Stimulated activated CD4-positive, alpha-beta T cell treated with anti-CD3 and anti-CD28 coated beads, TNF-alpha, amount 100 ng/mL, for 1 hour (primary cell): ENCODE measurements at places on chromosomes 2 and 18.

GRCh38 chr2:217049956-217050355 lies 190.1 kb upstream of the TNP1 start:
- no peak for DNase-seq

GRCh38 chr2:19000776-19001175 lies 357.6 kb downstream of the OSR1 start:
- DNase-seq: no peak

DNA sequence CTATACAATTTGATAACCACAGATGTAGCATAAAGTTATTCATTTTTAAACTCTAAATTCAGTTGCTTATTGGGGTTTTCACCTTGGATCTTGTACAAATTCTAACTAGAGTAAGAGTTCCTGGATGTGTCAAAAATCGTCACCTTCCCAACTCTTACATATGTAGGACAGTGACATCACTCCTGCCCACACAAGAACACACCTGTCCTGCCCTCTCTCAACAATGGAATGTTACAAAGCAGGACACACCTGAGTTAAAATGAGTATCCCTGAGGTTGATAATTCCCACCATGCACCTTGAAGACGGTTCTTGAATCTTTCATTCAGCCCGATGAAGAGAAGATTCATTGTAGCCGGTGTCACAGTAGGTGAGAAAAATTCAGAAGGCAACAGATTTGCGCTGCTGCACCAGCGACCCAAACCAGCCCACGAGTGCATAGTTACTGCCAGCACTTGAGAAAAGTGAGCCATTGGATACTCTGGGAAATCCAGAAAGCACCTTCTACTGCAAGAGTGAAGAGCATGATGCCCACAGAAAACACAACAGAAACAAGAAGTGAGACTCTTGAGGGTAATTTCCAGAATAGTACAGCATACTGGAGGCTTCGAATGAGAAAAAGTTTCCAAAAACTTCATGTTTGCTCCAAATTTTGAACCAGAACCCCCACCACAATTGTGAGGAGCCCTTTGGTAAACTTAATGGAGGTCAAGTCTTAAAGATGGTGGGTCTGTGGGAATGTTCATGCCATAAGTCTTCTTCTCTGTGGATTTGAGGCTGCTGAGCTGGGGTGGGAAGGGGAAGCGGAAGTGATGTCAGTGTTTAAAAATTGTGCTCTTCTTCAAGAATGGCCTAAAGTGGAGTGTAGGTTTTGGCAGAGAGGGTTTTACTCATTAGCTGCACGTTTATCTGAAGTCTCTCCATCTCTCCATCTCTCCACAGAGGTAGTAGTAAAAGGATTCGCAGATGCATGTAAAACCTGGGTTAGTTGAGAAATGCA lies 34.7 kb upstream of the ADAM23 start:
- no peak for DNase-seq

DNA sequence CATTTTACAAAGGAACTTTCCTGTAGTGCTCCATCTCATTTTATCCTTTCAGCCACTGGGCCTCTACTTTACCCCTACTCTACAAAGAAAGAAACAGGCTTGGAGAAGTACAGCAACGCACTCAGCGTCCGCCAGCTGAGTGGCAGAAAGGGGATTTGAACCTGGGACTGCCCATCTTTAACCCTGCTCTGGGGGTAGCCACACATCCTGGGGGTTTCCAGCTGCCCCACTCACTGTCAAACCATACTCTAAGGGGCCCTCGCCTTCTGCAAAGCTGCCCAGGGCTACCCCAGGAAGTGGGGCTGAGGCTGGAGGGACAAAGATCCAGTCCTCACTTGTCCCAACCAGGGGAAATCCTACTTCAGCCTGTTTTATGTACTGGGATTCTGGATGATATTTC lies 17.9 kb downstream of the HS1BP3 start:
- DNase-seq: no peak

DNA sequence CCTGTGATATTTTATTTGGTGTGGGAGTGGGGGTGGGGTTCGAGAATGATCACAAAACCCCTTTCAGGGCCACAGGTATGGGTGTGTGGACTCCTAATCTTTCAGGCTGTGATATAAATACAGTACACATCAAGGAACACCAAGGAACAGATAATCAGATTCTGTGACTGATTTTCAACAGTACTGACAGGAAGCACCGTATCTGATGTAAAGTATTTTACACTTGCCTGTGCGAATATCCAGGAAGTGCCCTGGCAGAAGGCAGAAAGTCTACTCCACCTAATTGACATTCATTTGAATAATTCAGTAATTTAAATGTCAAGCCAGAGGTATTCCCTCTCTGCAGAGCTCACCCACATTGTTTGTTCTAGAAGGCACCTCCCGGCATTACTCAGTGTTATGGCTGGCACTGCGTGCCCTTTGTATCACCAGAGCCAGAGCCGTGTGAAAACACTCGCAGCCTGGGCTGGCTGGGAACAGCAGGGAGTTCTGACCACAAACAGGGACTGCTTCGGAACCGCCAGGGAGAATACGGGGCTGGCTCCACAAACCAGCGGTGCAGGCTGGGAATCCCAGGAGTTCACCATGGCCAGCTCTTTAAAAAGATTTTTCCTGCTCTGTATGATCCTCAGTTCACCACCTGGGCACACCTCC lies 91.8 kb downstream of the ACVR1 start:
- no peak for DNase-seq

DNA sequence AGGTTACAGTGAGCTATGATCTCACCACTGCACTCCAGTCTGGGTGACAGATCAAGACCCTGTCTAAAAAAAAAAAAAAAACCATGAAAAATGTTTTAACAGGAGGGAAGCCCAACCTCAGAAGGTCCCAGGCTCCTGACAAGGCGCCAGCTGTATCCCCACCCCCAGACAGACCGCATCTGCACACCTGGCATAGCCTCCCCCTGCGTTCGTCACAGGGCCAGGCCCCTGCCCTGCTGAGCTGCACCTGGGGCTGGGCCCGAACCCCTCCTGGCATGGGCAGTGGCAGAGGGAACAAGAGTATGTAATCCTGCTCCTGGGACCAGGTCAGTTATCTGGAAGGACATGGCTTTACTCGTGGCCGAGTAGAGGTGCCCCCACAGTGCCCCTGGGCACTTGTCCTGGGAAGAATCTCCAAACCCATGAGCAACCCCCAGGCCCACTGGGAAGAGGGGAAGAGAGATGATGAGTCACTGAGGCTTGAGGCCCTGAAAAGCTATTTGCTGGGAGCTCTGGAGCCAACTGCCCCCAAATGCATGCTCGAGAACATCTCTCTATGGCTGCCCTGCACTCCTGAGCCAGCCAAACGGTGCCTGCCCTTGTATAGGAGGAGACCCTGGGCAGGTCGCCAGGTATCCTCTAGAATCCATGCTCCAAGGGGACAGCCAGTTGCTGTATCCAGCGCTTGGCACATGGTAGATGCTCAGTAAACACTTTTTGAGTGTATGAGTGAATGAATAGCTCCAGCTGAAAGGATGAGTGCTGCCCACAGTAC lies 265.5 kb downstream of the ATAD2B start:
- DNase-seq: no peak

DNA sequence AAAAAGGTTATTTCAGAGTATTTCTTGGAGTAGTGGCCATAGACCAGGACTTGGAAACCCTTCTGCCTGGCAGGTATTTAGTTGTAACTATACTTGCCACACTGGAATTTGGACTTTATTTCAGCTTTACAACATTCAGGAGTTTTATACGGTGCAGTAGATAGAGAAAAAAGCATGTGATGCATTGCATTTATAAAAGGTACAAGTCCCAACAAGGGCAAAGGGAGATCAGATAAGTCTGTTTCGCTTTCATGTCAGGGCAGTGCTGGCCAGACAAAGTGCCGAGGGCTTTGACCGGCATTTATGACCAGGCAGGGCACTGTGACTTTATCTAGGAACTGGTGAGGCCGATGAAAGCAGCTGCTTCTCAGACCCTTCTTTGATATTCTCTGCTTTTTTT lies 145.4 kb downstream of the RTN4 start:
- DNase-seq: no peak
